ENCODE measurements at places on chromosomes 6 and 20.

GRCh38 chr20:52622081-52622480, 350.1 kb upstream of the TSHZ2 start:
- no peak for DNase-seq
- no peak overlapping the region for H3K27ac ChIP-seq
- H3K36me3 ChIP-seq: no peaks in the 10 kb centered on the region

DNA sequence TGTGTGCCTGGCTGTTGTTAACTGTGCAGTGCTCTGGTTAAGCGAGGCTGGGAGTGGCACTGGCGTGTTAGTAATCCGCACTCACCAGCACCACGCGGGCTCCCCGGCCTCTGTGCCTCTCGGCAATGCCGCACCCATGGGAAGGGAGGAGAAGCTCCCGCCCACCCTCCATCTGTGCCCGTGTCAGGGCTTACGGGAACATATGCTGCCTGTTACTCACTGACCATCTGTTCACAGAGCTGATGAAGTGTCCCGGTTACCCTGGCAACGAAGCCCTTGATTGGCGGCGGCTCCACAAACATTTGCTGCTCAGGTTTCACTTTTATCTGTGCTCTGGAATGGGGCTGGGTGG, 114.7 kb downstream of the PSMB1 start:
- H3K4me3 ChIP-seq: peak overlapping the region; percentile 25
- DNase-seq: no peak
- no peak overlapping the region for H3K27ac ChIP-seq
- peaks cover 3% of the 10 kb centered on the region for H3K27me3 ChIP-seq
- no peaks in the 10 kb centered on the region for H3K36me3 ChIP-seq

- no peak for DNase-seq
- no peak overlapping the region for H3K4me3 ChIP-seq
- peaks cover 3% of the 10 kb centered on the region for H3K4me1 ChIP-seq
- no peak overlapping the region for H3K27ac ChIP-seq
- H3K36me3 ChIP-seq: no peaks in the 10 kb centered on the region
Measured at GRCh38 chr6:143734641-143735063, 56.9 kb downstream of the PHACTR2 start.

DNA sequence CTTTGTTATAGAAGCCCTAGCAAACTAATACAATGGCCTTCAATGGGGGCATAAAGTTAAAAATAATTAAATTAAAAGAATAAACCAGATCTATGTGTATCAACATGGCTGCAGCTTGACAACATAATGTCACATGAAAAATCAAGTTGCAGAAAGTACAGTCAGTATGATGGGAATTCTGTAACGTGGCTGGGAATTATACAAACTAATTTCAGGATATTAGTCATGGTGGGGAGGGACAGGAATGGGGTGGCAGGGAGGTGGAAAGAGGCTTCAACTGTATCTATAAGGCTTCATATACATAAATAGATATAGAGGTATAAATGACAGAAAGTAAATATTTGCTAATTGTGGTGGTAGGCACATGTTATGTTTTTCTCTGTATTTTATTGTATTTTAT, 107.1 kb downstream of the UNC5CL start:
- H3K27ac ChIP-seq: no peak overlapping the region
- H3K27me3 ChIP-seq: peaks cover 5% of the 10 kb centered on the region
- H3K4me3 ChIP-seq: no peak overlapping the region
- DNase-seq: no peak
- no peaks in the 10 kb centered on the region for H3K36me3 ChIP-seq
- H3K4me1 ChIP-seq: no peaks in the 10 kb centered on the region

DNA sequence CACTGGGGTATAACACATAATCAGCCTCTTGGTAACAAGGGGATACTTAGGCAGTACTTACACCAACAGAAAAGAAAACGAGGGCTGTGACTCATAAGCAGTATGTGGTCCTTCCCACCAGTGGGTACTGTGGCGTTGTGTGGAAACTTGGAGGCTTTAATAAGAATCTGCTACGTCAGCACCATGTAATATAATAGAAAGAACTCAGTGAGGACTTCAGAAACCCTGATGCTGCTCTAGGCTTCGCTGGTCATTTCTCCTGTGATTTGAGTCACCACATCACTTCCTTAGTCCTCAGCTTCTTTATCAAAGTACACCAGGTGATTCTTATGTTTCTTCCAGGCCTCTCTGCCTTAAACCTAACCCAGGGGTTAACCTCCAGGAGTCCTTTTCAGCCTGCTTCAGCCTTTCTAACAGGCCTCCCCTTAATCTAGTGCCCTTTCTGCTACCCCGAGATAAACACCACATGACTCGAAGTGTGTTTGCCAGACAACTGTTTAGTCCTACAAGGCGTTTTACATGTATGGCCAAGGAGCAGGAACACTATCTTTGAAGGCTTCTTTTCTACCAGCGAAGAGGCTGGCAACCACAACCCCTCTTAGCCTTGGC, 68.5 kb downstream of the FYN start:
- H3K36me3 ChIP-seq: peaks cover 44% of the 10 kb centered on the region
- H3K27ac ChIP-seq: peak overlapping the region; percentile 55
- DNase-seq: peak; percentile 38
- H3K4me1 ChIP-seq: peaks cover 77% of the 10 kb centered on the region

GRCh38 chr6:157089258-157089657, 234.1 kb downstream of the TMEM242 start:
- H3K27ac ChIP-seq: no peak overlapping the region
- H3K4me1 ChIP-seq: no peaks in the 10 kb centered on the region
- peaks cover 29% of the 10 kb centered on the region for H3K36me3 ChIP-seq
- no peak for DNase-seq
- no peaks in the 10 kb centered on the region for H3K27me3 ChIP-seq

DNA sequence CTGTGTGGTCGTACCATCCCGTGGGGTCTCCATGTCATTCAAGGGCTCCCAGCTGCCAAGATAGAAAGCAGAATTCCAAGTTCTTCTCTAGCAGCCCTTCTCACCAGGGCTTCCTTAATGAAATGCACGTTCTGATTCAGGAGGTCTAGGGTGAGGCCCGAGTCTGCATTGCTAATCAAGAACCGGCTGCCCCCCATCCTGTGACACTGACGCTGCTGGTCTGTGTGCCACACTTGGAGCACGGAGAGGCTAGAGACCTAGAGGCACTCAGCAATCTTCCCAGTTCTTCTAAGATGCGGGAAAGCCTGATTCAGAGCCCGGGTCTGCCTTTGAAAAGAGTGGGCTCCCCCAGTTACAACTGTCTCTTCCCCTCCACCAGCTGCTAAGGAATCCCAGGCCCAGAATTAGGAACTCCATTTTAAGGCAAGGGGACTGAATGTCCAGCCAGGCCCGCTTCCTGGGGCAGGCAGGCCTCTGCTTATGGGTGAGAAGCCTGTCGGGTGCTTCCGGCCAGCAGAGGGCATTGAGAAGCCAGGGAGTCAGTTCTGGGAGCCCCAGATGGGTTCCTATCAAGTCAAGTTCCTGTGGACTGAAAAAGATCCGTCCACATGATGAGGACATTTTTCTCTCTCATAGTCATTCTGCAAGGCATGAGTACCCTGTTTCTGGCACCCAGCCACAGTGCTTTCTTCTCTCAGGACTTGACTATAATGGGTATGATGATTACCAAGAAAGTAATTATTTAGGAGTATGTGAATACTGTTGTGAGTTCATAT, 69.8 kb upstream of the RIN2 start:
- H3K36me3 ChIP-seq: no peaks in the 10 kb centered on the region
- H3K4me3 ChIP-seq: no peak overlapping the region
- no peaks in the 10 kb centered on the region for H3K4me1 ChIP-seq
- no peak for DNase-seq
- no peak overlapping the region for H3K27ac ChIP-seq
- H3K27me3 ChIP-seq: no peaks in the 10 kb centered on the region

GRCh38 chr6:132466952-132467351, 46.0 kb downstream of the STX7 start:
- H3K27me3 ChIP-seq: no peaks in the 10 kb centered on the region
- peaks cover 89% of the 10 kb centered on the region for H3K36me3 ChIP-seq
- H3K4me3 ChIP-seq: no peak overlapping the region
- no peak overlapping the region for H3K27ac ChIP-seq

GRCh38 chr6:119215885-119216590, 133.5 kb downstream of the MAN1A1 start:
- H3K4me1 ChIP-seq: no peaks in the 10 kb centered on the region
- no peaks in the 10 kb centered on the region for H3K36me3 ChIP-seq

GRCh38 chr20:46683011-46683667, 6.1 kb downstream of the TP53RK start:
- peaks cover 31% of the 10 kb centered on the region for H3K4me1 ChIP-seq
- H3K4me3 ChIP-seq: no peak overlapping the region
- no peak for DNase-seq
- H3K36me3 ChIP-seq: peaks cover 33% of the 10 kb centered on the region
- H3K27me3 ChIP-seq: no peaks in the 10 kb centered on the region

DNA sequence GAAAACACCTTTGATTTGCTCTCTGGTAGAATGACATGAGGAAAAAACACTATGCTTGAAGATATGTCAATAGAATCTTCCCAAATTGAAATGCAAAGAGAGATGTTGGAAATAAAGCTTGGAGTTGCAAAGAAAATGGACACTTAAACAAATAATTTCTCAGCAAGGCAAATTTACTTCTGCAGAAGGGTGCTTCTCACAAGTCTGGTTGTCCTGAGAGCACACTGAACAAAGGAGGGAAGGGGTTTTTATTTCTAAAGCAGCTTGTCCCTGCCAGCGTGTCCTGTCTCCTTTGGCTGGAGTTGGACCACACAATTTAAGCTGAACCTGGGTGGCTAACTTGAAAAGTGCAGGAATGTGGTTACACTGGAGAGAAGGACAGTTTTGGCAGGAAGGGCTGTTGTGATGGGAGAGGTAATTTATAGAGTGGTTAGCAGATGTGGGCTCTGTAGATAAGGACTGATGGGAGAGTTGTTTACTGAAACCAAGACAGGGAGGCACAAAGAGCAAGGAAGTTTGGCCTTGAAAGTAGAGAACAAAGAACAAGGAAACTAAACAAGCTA, 454.6 kb upstream of the EYS start:
- DNase-seq: no peak
- H3K4me1 ChIP-seq: no peaks in the 10 kb centered on the region
- no peaks in the 10 kb centered on the region for H3K27me3 ChIP-seq

- H3K4me1 ChIP-seq: no peaks in the 10 kb centered on the region
- H3K27me3 ChIP-seq: no peaks in the 10 kb centered on the region
- peaks cover 18% of the 10 kb centered on the region for H3K36me3 ChIP-seq
- H3K4me3 ChIP-seq: no peak overlapping the region
- no peak overlapping the region for H3K27ac ChIP-seq
Measured at GRCh38 chr6:30893666-30894065, 9.3 kb downstream of the DDR1 start.

DNA sequence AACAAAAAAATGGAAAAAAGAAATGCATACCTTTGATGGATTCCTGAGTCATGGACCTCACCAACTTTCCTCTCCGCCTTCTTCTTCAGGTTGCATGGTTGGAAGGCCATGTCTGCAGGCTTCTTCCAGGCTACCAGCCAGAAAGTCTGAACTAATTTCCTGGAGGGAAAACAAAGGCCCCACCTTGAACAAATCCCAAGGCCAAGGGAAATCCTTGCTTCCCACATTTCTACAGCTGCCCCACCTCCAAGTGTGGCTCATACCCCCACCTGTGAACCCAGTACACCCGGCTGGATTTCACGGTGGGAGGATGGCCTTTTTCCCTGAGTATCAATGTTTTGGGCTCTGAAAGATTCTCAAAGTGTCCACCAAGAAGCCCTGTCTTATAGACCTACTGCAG, 22.4 kb downstream of the IL17A start:
- no peaks in the 10 kb centered on the region for H3K36me3 ChIP-seq
- no peak overlapping the region for H3K27ac ChIP-seq
- no peaks in the 10 kb centered on the region for H3K4me1 ChIP-seq
- DNase-seq: no peak
- no peak overlapping the region for H3K4me3 ChIP-seq
- no peaks in the 10 kb centered on the region for H3K27me3 ChIP-seq

GRCh38 chr6:144849920-144850319, 564.8 kb downstream of the UTRN start:
- no peaks in the 10 kb centered on the region for H3K4me1 ChIP-seq
- DNase-seq: no peak
- H3K27ac ChIP-seq: no peak overlapping the region
- H3K4me3 ChIP-seq: no peak overlapping the region
- H3K36me3 ChIP-seq: peaks cover 60% of the 10 kb centered on the region

- no peaks in the 10 kb centered on the region for H3K36me3 ChIP-seq
- no peak overlapping the region for H3K27ac ChIP-seq
- no peak overlapping the region for H3K4me3 ChIP-seq
- no peak for DNase-seq
Measured at GRCh38 chr20:39778431-39778830, 816.3 kb downstream of the DHX35 start.

DNA sequence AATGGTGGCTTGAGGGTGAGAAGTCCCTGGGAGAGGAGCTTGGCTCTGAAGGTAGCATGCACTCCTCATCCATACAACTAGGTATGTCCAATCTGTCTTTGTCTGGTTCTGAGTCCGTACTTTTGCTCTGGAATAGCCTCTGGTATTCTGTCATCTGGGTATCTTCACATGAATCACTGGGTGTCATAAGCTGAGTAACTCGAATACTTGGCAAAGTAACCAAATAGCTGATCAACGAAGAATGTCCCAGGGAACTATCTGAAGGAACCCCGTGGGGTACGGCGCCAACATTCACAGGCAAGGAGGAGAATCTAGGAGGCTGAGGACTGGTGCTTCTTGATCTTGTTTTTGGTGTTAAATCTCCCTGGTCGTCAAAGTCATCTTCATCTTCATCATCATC, 184.8 kb downstream of the HIVEP2 start:
- no peak overlapping the region for H3K27ac ChIP-seq
- no peaks in the 10 kb centered on the region for H3K27me3 ChIP-seq
- peaks cover 96% of the 10 kb centered on the region for H3K36me3 ChIP-seq

DNA sequence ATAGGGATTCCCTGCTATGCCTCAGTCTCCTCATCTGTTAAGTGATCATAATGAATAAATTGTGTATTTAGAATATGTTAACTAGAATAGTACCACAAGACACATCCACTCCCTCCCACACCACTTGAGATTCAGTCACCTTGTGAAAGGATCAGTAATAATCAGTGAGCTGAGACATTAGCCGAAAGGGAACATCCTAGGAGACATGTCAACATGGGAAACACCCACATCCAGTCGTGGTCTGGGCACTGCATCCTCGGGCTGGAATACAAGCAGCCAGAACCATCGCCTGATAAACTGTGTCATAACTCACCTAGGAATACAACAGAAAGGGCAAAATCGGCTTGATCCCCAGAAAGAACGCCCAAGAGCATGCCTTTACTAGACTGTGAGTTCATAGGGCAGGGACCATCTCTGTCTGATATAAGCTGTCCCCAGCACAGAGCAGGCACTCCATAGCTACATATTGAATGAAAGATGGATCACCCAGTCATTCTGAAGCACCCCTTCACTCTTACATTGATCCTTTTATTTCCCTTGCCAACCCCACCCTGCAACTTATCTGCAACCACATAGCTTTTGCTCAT, 23.9 kb downstream of the RIPOR2 start:
- H3K4me3 ChIP-seq: peak overlapping the region; percentile 65
- no peak for DNase-seq
- H3K36me3 ChIP-seq: peaks cover 89% of the 10 kb centered on the region
- peaks cover 93% of the 10 kb centered on the region for H3K4me1 ChIP-seq
- H3K27me3 ChIP-seq: no peaks in the 10 kb centered on the region
- H3K27ac ChIP-seq: peak overlapping the region; percentile 69

GRCh38 chr6:157891544-157892362, 68.7 kb downstream of the SNX9 start:
- no peak overlapping the region for H3K27ac ChIP-seq
- H3K36me3 ChIP-seq: peaks cover 21% of the 10 kb centered on the region
- no peak overlapping the region for H3K4me3 ChIP-seq
- peaks cover 20% of the 10 kb centered on the region for H3K4me1 ChIP-seq
- no peaks in the 10 kb centered on the region for H3K27me3 ChIP-seq

All from CD4-positive, alpha-beta T cell (primary cell).